ENCODE measurements at places on chromosomes 1 and 21.

DNA sequence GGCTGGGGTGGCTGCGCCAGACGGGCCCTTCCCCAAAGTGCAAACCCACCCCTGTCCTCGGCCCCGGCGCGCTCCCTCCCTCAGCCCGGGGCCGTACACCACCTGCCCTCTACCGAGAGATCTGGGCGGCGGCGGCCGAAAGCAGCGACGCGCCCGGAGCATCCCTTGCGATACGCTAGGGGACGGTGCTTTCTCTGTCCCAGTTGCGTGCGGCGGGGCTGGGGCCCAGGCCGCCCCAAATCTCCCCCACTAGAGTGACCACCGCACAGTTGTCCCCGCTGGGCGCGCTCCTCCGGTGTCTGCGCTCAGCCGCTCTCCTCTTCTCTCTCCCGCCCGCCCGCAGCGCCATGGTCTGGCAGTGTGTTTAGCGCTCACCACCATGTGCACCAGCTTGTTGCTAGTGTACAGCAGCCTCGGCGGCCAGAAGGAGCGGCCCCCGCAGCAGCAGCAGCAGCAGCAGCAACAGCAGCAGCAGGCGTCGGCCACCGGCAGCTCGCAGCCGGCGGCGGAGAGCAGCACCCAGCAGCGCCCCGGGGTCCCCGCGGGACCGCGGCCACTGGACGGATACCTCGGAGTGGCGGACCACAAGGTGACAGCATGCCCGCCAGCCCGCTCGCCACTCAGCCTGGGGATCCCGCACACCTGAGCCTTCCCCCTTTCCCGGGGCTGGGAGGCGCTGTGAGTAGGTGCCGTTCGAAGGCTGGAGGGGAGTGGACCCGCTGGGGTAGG, 1.0 kb downstream of the ST6GALNAC5 start:
- DNase-seq, result no peak

GRCh38 chr21:41932576-41933312, 21.1 kb downstream of the C2CD2 start:
- no peak for DNase-seq

DNA sequence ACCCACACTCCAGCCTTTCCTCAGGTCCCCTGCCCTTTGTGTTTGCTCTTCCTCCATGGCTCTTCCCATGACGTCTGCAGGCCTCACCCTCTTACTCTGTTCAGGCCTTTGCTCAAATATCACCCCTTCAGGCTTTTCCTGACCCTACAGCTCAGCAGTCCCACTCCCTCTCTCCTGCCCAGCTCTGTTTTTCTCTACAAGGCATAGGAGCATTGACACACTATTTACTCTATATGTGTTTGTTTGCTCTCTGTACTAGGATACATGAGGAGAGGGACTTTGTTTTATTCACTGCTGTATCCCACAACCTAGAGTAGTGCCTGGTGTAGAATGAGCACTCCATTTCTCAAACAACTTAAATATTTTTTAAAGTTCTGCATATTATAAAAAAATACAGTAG, 107.4 kb upstream of the COA6 start:
- DNase-seq, result no peak

DNA sequence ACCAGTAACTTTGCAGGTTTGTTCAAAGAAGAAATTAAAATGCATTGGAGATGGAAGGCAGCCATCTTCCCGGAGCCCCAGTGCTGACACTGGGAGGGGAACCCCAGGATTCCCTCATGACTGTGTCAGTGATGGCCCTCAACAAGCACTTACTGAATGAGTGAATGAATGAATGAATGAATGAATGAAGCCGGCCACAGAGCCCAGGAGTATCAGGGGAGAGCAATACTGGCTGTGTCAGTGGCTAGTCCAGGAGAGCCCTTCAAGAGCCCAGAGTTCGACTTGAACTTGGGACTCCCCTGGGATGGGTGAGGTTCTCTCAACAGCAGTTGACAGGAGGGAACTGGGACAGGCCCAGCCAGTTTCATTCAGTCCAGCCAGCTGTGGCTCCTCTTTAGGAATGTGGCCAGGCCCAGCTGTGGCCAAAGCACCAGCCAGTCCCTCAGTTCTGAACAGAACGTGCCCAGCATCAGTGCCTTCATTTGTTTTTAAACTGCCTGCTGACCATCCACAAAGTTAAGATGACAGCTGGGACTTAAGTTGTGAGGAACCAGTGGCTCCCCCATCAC, 9.2 kb upstream of the ERG start:
- no peak for DNase-seq

DNA sequence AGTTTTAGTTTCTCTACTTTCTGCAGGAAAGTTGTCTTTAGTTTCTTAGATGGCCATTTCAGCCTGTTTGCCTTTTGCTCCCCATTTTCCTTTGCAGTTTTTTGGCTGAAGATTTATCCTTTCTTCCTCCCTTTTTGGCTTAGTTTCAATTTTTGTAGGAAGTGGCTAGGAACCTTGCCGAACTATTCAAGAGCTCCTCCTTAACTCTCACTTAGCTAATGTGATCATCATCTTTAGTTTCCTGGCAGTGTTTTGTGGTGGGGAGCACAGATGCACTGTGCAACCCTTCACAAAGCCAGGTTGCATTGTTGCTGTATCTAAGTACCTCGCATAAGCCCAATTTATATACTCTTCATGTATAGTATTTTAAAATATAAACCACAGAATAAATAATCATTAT, 28.8 kb upstream of the CCDC181 start:
- DNase-seq, result no peak

GRCh38 chr1:21217812-21218596, 41.3 kb upstream of the EIF4G3 start:
- DNase-seq, result no peak

DNA sequence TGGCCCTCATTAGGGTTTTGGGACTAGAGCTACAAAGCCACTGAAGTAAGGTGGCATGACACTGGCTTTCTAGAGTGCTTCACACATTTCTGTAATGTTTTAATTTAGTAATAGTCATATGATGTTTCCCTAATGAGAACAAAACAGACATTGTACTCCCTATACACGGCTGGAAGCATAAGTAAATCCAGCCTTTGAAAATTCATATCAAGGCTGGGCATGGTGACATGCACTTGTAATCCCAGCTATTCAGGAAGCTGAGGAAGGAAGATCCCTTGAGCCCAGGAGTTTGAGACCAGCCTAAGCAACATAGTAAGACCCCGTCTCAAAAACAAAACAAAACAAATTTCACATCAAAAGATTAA, 7.4 kb downstream of the USP48 start:
- DNase-seq, result no peak

GRCh38 chr1:28273216-28273860, 14.0 kb downstream of the SESN2 start:
- DNase-seq, result no peak

DNA sequence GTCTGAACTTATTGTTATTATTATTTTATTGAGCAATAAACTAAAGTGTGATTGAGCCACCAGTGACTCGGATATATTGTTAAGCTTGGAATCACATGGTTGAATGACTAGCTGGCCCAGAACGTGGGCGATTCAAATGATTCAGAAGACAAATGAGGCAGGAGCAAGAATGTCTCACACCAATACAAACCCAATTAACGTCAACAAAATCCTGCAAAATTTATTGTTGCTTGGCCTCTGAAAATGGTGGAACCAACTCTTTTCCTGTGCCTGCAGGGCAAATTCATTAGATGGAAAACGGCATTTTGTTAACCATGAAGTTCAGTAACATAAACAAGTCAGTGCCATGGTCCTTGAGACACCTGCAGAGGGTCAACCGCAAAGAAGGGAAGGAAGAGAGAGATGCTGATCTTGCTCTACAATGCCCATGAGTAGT, 482.0 kb downstream of the SETD4 start:
- DNase-seq, result peak; percentile 72

GRCh38 chr1:97094247-97094972, 372.8 kb downstream of the PTBP2 start:
- DNase-seq, result peak; percentile 73

DNA sequence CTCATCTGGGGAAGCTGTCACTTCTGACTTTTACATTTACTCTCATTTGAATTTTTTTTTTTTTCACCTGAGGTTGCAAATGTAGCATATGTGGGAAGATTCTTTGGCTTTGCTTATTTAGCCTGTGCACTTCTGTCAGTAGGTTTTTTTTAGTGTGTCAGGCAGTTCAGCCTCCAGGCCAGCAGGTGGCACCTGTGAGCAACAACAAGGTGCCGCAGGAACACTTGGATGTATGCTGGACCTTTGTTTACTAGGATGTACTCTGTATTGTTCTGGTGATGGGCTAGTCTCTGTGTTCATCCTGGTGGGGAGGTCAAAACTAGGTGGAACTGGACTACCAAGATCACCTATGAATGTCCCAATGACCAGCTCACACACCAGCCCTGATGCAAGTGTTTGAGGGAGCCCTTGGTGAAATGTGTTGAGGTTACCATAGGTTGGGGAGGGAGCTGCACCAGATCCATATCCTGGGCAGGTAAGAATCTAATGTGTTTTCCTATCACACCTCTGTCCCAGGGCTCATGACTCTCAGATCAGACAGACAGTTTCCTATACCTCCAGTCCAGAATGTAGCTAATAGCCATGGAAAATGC, 618.2 kb downstream of the BRINP3 start:
- no peak for DNase-seq

GRCh38 chr1:89596698-89597097, 36.2 kb upstream of the LRRC8C start:
- DNase-seq, result no peak

- no peak for DNase-seq
Measured at GRCh38 chr1:106787520-106787919, 269.0 kb upstream of the PRMT6 start.

DNA sequence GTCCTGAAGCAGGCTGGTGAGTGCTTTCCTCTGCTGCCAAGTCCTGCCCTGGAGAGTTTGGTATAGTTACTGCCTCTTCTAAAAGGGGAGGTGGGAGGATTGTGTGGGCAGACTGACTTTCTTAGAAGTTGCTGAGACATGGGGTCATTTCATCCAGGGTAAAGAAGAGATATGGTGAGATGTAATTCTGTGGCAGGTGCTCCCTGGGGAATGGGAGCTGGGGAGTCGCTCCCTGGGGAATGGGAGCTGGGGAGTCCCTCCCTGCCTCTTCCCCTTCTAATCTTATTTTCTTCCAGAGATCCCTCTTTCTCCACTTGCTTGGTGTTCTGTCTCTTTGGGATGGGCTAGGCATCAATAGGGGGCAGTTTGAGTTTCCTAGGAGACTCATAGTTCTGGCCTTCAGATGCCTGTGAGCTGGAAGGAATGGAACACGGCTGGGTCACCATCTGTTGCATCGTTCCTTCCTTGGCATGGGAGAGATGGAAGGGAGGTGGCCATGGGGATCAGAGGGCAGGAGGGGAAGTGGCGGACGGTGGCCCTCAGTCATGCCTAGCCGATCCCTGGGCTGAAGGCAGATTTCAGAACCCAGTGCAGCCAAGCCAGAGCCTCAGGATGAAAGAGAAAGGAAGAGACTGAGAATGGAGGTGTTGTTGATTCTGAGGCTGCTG, 59.0 kb downstream of the NFASC start:
- no peak for DNase-seq

GRCh38 chr1:97996880-97997279, 76.0 kb upstream of the DPYD start:
- no peak for DNase-seq

GRCh38 chr1:68812333-68812732, 315.5 kb upstream of the DEPDC1 start:
- no peak for DNase-seq

DNA sequence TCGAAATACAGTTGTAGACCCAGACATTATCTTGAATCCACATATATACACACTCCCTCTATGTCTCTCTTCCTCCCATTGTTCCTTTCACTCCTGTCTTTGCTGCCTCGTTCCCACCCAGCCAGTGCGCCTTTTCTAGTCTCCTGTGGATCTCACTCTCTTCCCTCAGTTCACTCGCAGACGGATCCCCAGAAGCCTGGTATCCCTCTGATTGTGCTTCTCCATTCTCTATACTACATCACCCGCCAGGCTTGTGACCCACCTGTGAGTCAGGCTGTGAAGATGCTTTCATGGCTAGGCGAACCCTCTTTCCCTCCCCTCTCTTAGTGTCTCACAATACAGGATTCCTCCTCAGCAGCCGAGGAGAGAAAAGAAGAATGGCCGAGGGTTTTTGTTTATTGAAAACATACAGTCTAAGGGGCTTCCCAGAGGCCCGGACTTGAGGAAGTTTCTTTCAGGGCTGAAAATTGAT, 1.5 kb downstream of the HCN3 start:
- no peak for DNase-seq

- no peak for DNase-seq
Measured at GRCh38 chr1:68704800-68705443, 208.0 kb upstream of the DEPDC1 start.

DNA sequence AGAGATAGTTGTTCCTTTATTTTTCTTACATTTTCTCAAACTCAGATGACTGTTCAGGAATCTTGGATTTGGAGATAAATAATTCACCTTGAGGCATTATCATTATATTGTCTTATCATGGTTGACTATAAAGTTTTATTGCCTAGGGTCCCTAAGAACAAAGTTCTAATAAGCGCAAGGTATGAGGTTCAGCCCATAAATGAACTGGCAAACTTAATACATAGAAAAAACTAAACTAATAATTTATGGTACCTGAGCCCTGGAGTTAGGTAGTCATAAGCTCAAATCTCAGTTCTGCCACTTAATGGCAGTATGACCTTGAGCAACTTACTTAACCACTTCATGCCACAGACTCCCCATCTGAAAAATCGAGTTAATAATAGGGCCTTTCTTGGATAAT, 334.0 kb upstream of the PBX1 start:
- DNase-seq, result no peak

DNA sequence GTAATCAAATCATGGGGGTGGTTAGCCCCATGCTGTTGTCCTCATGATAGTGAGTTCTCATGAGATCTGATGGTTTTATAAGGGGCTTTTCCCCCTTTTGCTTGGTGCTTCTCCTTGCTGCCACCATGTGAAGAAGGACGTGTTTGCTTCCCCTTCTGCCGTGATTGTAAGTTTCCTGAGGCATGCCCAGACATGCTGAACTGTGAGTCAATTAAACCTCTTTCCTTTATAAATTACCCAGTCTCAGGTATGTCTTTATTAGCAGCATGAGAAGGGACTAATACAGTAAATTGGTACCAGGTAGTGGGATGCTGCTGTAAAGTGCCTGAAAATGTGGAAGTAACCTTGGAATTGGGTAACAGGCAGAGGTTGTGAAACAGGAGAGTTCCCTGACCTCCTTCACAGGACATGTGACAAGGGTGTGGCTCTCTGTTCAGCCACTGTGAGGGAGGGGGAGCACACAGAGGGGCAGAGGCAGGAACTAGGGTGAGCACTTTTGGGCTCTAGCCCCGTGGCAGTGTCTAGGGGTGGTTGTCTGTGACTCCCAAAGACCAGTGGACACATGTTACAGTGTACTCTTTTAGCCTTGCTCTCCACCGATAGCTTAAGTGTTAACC, 105.3 kb downstream of the BACH1 start:
- DNase-seq, result no peak

All from fibroblast of skin of left quadriceps (primary cell).